Sigmoid colon (tissue), 7 donors: ENCODE measurements at places on chromosomes 5 and 9.

DNA sequence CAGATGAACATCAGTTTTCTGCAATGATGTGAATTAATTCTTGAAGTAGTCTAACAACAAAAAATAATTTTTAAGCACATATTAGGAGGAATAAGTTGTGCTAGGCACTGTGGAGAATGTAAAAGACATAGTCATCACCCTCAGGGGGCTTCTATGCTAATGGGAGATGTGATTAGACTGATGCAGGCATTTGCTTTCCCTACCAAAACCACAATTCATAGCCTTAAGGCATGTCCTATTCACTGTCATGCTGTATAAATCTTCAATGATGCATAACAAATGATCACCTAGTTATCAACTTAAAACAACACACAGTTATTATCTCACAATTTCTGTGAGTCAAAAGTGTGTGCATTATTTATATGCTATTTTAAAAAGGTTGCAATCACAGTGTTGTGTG lies 422.6 kb downstream of the MAN2A1 start:
- no peak overlapping the region for H3K4me3 ChIP-seq
- H3K27me3 ChIP-seq, result no peaks in the 10 kb centered on the region
- no peak overlapping the region for H3K27ac ChIP-seq
- no peaks in the 10 kb centered on the region for H3K36me3 ChIP-seq

- H3K36me3 ChIP-seq, result no peaks in the 10 kb centered on the region
- H3K4me1 ChIP-seq, result no peaks in the 10 kb centered on the region
- H3K4me3 ChIP-seq, result no peak overlapping the region
Observed at GRCh38 chr5:36778336-36778735, 98.2 kb upstream of the NIPBL start.

- H3K36me3 ChIP-seq, result no peaks in the 10 kb centered on the region
- peaks cover 54% of the 10 kb centered on the region for H3K27me3 ChIP-seq
Observed at GRCh38 chr5:73312146-73312871, 136.3 kb downstream of the FOXD1 start.

DNA sequence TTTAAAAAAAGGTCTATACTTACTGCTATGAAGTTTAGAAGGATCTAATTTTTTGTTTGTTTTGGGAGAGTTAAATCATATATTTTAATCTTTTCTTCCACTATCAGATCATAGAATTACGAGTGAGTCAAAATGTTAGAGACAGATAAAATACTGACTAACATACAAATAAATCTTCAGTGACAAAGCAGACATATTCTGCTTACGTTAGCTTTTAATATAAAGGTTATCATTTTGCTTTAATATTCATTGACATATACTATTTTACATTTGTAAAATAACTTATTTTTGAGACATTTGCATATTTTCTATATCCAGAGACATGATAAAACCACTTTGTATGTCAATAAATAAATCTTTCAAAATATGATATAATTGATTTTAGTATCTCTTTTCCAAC lies 64.6 kb upstream of the GABRA1 start:
- no peak overlapping the region for H3K27ac ChIP-seq
- no peak for DNase-seq
- H3K4me1 ChIP-seq, result no peaks in the 10 kb centered on the region
- H3K27me3 ChIP-seq, result no peaks in the 10 kb centered on the region

DNA sequence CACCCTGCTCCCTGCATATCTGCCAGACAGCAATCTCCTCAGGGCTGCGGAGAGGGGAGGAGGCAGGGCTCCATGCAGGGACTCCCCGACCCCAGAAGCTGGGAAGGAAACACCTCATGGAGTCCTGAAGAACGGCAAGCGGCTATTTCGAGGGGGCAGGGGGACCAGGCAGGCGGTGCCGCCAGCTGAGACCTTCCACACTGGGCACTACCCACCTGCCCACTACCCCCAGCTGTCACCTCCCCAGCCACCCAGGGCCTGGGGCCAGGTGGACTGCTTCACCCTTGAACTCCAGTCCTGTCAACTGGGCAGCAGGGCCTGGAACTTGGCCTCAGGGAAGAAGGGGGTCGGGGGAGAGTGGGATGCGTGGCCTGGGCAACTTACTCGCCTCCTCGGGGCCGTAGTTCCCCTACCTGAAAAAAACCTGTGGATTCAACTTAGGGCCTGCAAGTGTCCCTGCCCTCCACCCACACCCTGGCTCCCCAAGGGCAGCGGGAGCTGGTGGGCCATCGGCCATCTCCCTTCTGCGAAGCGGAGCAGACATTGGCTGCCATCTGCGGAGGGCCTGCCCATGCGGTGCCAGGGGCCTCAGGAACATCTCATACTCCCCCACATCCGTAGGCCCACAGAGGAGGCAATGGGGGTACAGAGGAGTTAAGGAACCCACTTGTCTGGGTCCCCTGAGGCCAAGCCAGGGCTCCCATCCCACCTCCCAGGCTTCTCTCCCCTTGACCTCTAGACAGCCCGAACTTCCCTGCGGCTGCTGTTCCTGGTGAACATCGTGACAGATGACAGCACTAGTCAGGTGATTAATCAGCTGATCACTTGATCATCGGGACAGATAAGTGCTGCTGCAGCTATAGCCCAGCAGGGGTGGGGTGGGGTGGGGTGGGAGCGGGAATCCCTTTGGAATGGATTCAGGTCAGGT lies 18.5 kb upstream of the RALGDS start:
- no peaks in the 10 kb centered on the region for H3K36me3 ChIP-seq
- H3K27ac ChIP-seq, result no peak overlapping the region
- no peak overlapping the region for H3K4me3 ChIP-seq
- H3K4me1 ChIP-seq, result peaks cover 83% of the 10 kb centered on the region
- H3K27me3 ChIP-seq, result no peaks in the 10 kb centered on the region
